Renal cortical epithelial cell (primary cell): ENCODE measurements at places on chromosomes 7 and 10. TPM values are rescaled to one million over a fixed set of nuclear protein-coding genes. Genes with fewer than 3 reads are reported as not detected.

GRCh38 chr7:97772045-97772901 lies 40.4 kb downstream of the TAC1 start:
- DNase-seq: peak; percentile 85

DNA sequence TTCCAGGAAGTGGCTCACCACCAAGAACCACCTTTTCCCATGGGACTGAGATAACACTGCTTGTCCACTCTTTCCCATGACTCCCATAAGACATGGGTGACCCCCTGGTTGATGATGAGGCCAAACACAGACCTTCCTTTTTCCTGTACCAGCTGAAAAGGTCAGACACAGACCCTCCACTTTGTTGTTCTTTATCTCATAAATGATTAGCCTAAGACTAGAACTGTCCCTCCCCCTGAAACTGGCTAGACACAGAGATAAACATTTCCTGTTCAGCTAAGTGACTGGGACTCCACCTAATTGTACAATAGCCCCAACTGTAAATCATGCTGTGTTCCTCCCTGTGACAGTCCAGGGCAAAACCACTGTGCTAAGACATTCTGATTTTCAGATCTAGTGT lies 8.2 kb upstream of the NRG3 start:
- DNase-seq: peak; percentile 76

DNA sequence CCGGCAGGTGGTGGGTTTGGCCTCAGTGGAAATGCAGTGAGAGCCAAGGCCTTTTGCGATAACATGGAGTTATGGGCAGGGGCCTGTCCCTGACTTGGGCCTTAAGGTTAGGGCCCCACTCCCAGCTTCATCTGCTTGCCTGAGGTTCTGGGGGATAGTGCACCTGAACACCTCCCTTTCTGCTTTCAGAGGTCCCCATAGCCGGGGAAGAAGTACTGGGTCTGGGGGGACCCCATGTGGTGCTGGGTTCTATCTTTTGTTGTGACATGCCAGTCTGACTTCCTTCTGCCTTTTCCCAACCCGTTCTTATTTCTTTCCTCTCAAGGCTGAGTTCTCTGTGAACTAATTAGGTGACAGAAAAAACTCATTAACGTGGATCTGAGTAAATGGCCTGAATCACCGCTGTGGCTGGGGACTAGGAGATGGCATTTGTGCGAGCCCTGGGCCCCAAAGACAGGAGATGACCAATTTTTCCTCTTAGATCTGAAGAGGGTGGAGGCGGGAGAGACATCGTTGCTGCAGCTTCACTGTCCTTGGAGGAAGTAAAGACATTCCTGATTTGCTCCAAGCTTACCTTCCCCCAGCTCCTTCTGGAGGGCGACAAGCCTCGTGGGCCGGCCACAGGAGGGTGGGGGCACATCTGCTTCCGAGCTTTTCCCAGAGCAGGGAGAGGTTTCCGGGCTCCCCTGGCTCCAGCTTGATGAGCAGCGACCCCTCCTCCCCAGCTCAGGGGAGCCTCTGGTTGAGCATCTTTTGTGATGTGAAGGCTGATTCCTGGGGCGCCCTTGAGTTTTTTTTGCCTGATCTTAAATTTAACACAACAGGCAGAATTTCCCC lies 2.0 kb downstream of the AGAP3 start:
- DNase-seq: no peak

DNA sequence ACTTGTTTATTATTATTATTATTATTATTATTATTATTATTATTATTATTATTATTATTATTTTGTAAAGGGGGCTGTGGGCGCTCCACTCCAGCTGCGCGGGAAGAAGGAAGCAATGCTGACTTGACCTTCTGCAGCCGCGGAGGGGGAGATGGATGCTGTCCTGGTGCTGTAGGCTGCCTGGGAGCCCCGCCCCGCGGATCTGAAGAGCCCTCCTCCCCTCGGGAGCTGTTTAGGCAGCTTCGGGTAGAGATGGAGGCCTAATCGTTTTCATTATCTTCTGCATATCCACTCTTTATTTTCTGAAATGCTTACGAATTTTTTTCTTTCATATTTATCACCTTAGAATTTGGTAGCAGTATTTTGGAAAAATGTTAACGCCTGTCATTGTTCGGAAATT lies 101.2 kb upstream of the KLF6 start:
- peak; percentile 62 for DNase-seq

GRCh38 chr10:90916392-90917237 lies 4.3 kb downstream of the ANKRD1 start:
- DNase-seq: no peak

DNA sequence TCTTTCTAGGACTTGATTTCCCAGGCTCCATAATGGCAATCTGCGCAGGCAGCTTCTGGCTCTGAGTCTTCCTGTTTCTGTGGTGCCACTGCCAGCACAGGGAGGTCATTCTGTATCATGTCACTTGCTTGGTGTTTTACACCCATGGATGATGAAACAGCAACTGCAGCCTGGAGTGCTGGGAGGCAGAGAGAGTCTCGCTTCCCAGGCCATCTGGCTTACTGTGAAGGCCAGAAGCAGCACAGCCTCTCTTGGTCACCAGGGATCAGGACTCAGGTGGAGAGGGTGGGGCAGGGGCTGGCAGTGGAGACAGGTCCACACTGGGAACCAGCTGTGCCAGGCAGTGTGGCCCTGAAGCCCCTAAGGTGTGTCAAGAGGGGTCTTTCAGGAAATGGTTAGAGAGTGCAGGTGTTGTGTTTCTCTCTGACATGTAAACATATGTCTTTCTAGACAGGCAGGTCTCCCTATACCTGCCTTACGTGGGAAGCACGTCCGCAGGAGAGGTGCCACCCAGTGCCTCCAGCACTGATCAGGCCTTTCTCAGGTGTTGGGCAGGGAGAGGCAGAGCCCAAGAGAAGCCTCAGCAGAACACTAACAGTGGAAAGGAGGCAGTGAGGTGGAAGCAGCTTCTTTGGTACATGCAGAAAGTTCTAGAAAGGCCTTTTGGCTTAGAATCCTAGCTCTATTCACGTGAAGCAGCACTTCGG lies 71.4 kb downstream of the INSIG1 start:
- DNase-seq: no peak

DNA sequence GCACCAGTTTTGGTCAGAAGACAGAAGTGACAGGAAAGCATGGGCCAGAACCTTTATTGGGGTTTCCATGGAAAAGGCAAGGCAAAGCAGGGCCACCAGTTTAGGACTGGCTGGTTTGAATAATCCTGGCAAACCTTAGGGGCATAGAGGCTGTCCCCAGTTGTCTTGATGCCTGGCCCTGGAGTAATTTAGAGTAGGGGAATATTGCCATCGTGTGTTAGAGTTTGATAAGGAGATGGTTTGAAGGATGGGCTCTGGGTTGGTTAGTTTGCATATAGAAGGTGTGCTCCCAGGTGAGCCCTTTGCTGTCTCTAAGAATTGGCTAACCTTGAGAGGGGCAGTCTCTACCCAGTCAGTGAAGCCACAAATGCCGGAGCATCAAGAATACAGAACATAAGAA lies 79.6 kb downstream of the ZNF777 start:
- DNase-seq: no peak

DNA sequence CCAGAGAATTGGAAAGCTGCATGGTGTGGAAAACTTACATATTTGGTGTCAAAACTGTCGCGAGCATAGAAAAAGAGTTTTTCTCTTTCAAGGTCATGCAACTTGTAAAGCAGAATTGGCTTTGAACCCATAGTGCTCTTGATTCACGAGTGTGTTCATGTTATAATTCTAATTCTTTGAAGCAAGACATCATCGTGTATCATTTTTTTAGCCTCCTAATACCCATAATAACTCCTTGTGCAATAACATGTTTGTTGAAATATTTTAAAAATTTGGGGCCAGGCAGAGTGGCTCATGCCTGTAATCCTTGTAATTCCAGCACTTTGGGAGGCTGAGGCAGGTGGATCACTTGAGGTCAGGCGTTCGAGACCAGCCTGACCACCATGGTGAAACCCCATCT lies 4.2 kb downstream of the CCL24 start:
- DNase-seq: no peak

DNA sequence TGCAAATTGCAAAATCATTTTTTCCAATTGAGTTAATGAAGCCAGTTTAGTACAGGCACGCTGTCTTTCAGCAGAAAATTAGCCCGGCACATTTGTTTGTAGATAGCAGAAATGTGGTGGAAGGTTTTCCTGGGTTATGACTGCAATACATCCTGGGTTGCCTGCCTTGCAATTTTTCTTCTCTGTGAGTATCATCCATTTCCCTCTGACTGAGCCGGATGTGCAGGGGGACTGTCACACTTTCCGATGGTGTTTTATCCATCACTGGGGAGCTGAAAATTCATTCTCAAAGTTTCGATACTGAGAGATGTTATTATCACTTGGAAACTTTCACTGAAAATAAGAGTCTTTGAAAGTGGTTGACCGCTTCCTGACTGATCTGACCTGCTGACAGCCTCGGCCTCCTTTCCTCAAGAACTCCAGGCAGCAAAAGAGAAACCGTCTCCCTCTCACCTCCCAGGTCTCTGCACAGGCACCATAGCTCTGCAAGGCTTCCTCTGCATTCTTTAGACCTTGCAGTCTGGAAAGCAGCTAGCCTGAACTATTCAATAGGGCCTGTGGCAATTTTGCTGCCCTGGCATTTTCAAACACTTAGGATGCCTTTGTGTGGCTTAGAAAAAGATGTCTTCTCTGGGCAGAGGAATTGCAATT lies 320.8 kb upstream of the NRP1 start:
- DNase-seq: no peak

DNA sequence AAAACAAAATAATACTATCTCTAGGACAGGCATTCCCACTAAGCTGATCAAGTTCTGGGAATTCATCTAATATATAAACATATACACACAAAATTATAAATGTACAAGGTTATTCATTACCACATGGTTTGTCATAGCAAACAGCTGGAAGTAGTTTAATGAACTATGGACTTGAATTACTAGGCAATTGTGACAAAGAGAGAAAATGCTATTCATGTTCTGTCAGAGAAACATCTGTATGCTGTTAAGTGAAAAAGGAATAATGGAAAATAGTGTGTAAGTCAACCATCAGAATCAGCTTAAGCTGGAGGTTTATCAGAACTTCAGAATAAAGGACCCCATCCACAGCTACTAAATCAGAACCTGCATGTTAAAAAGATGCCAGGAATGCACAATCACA lies 2.8 kb downstream of the ZNF248 start:
- no peak for DNase-seq

- no peak for DNase-seq
Measured at GRCh38 chr10:48701941-48702340, 17.3 kb downstream of the WDFY4 start.

GRCh38 chr7:66734006-66734405 lies 6.5 kb upstream of the RABGEF1 start:
- DNase-seq: no peak

- peak; percentile 23 for DNase-seq
Measured at GRCh38 chr7:135862586-135863340, 114.2 kb upstream of the FAM180A start.

GRCh38 chr7:16205466-16205865 lies 215.9 kb downstream of the CRPPA start:
- no peak for DNase-seq

- DNase-seq: no peak
Measured at GRCh38 chr7:151730591-151730990, 146.3 kb downstream of the PRKAG2 start.

- no peak for DNase-seq
Measured at GRCh38 chr10:87560495-87561129, 55.9 kb downstream of the MINPP1 start.

DNA sequence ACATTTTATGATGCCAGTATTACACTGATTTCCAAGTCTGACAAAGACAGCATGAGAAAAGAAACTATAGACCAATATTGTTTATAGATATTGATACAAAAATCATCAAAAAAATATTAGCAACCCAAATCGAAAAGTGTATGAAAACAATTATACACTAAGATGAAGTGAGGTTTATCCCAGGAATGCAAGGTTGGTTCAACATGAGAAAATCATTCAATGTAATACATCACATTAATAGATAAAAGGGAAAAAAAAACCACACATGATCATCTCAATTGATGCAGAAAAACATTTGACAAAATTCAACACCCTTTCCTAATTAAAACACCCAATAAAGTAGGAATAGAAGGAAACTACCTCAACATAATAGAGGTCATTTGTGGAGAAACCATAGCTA lies 153.9 kb downstream of the DNAJC1 start:
- DNase-seq: no peak

DNA sequence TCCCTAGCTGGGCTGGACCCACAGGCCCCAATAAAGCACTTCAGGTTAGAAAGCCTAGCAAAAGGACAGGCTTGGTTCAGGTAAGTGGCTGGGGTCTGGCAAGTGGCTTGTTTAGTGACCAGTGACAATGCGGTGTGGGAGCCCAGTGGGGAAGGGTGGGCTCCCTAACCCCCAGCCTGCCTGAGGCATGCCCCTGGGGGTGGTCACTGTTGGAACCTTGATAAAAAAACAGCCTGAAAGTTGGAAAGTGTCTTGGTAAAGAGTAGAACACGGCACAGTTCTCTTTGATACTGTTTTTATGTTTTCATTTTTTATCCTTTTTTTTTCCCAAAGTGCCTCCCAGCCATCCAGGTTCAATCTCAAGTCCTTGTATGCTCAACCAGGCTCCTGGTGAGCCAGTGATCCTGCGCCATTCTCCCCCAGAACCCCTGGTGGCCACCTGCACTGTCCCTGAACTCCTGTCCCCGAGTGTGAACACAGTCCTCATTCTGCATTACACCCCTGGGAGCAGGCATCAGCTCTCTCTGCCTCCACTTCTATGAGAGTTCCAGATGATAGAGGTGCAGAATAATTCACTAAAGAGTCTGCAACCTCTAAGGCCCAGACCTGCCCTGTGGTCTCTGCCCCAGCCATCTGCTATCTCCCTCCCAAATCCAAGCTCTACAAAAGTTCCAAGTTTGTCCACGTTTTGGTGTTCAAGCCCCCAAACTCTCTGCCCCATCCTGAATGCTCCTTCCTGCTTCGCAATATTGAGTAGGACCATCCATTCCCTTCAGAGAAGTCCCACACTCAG lies 15.0 kb upstream of the CXCL12 start:
- DNase-seq: no peak

SPAM1 gene
- total RNA-seq: not detected in 2 replicates

CNNM1 gene
- 0.35 and 1.3 TPM in 2 replicates for total RNA-seq

AKR1C2 gene
- 1.9 and 6.5 TPM in 2 replicates for total RNA-seq

NUP205 gene
- total RNA-seq: 38.8 and 61.8 TPM in 2 replicates

TRIM74 gene
- 0.20 TPM in 1 of 2 replicates, not detected in the other for total RNA-seq

INPP5A gene
- 30.7 and 40.8 TPM in 2 replicates for total RNA-seq

UCN3 gene
- total RNA-seq: not detected in 2 replicates

PNLIPRP2 gene
- total RNA-seq: not detected in 2 replicates

PILRA gene
- total RNA-seq: 0.35 and 2.0 TPM in 2 replicates

GNB2 gene
- 120 and 162 TPM in 2 replicates for total RNA-seq

OR2A1 gene
- 0.05 TPM in 1 of 2 replicates, not detected in the other for total RNA-seq

SRI gene
- total RNA-seq: 152 and 161 TPM in 2 replicates
